ENCODE measurements at places on chromosomes 2 and 18. TPM values are rescaled to one million over a fixed set of nuclear protein-coding genes. Genes with fewer than 3 reads are reported as not detected.

DNA sequence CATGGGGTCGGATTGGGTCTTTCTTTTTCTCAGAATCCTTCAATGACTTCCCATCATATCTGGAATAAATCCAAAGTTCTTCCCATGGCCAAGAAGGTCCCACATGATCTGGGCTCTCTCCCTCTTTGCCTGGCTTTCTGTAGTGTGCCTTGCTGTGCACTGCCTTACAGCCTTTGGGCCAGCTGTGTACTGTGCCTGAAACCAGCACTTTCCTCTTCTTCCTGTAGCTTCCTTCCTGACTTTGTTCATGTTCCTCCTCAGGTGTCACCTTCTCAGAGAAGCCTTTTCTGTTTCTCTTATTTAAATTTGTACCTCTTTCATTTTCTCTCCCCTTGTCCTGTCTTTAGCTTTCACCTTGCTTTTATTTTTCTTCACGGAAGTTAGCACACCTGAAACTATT lies 4.3 kb upstream of the CDCA7 start:
- no peak for DNase-seq

GRCh38 chr2:121505005-121505404 lies 25.7 kb upstream of the RNU4ATAC start:
- DNase-seq = no peak

- DNase-seq = no peak
Observed at GRCh38 chr2:96247009-96247408, 18.8 kb downstream of the TMEM127 start.

DNA sequence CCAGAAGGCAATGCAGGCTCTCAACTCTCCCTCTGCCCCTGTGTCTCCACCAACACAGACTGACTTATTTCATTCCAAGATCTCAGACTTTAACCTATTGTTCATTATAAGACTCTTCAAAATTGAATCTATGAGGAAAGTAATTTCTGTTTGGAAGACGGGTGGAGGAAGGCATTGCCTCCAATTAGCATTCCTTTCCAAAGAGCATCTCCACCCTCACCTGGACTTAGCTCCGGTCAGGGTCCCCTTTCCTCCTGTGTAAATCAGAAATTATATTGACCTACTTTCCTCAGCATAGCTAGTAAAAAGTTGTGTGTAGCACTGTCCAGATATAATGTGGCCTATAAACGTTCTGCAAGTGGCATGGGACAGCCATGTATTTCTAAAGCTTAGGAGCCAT lies 230.4 kb upstream of the ACVR2A start:
- no peak for DNase-seq

- DNase-seq = no peak
Observed at GRCh38 chr2:118223511-118223991, 135.3 kb downstream of the INSIG2 start.

DNA sequence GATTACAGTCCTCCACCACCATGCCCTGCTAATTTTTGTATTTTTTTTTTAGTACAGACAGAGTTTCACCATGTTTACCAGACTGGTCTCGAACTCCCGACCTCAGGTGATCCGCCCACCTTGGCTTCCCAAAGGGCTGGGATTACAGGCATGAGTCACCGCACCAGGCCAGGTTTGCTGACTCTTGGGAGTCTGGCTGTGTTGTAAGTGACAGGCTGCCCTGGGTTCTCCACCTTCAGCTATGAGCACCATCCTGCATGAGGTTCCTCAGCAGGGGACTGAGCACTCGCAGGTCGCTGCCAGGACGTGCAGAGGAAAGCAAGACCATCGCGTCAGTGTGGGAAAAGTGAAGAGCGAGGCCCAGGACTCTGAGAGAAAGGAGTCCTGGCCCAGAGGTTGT lies 112.6 kb upstream of the NDUFV2 start:
- DNase-seq = no peak

Gene RIT2
- polyA plus RNA-seq = not detected

Gene IL1F10
- not detected for polyA plus RNA-seq

Gene CNDP1
- polyA plus RNA-seq = not detected
